ENCODE measurements at places on chromosomes 5 and 9.

- no peak for DNase-seq
Measured at GRCh38 chr9:108479989-108480652, 375.7 kb downstream of the ACTL7B start.

- DNase-seq, result no peak
Measured at GRCh38 chr5:179119415-179120170, 59.4 kb downstream of the ZNF354C start.

DNA sequence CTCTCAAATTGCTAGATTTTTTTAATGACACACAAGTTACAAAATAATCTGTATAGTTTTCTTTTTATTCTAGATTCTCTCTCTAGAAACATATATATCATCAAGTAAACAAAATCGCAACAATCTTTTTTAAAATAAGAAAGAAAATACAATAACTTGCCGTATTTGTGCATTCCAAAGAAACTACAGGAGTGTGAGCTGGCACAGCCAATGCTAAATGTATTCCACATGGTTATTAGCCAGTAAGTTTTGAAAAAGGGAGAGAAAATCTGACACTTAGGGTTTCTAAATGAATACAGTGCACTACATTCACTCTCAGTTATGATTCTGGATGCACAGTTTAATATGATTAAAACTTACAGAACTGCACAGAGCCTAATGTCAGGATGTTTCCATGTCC is 117.9 kb downstream of the BNC2 start:
- DNase-seq, result no peak

GRCh38 chr9:136194540-136194939 is 10.4 kb downstream of the LHX3 start:
- DNase-seq, result no peak
